Psoas muscle (tissue), 8 donors: ENCODE measurements at places on chromosomes 13 and 19. TPM values are rescaled to one million over a fixed set of nuclear protein-coding genes. Genes with fewer than 3 reads are reported as not detected.

POLR1D gene
- total RNA-seq, result 128 TPM

HCN2 gene
- not detected for total RNA-seq

GNG8 gene
- total RNA-seq, result not detected

SLAIN1 gene
- 3.7 TPM for total RNA-seq

FOXA3 gene
- total RNA-seq, result not detected

C19orf67 gene
- total RNA-seq, result not detected

C2CD4C gene
- total RNA-seq, result 1.3 TPM

SSC5D gene
- 2.1 TPM for total RNA-seq

CYP4F11 gene
- total RNA-seq, result not detected

ZNF345 gene
- 1.4 TPM for total RNA-seq

CCDC122 gene
- 1.6 TPM for total RNA-seq

ZNF546 gene
- 9.2 TPM for total RNA-seq

HCST gene
- total RNA-seq, result 3.9 TPM
